ENCODE measurements at places on chromosomes 5 and 9. TPM values are rescaled to one million over a fixed set of nuclear protein-coding genes. Genes with fewer than 3 reads are reported as not detected.

Gene ZNF354C
- total RNA-seq: 8.4 TPM

Gene SLC6A7
- not detected for total RNA-seq

Gene HNRNPH1
- 202 TPM for total RNA-seq

Gene CARD9
- 4.7 TPM for total RNA-seq

Gene CCDC187
- total RNA-seq: not detected

Gene SLC25A2
- total RNA-seq: not detected

Gene JAKMIP2
- total RNA-seq: 3.0 TPM

Gene TRIM36
- 1.4 TPM for total RNA-seq

Gene PIP5K1B
- total RNA-seq: not detected

Gene PKD2L2
- not detected for total RNA-seq

Gene ARL15
- total RNA-seq: 10.7 TPM
